Progenitor cell of endocrine pancreas (in vitro differentiated cells): ENCODE measurements at places on chromosomes 2 and 18.

DNA sequence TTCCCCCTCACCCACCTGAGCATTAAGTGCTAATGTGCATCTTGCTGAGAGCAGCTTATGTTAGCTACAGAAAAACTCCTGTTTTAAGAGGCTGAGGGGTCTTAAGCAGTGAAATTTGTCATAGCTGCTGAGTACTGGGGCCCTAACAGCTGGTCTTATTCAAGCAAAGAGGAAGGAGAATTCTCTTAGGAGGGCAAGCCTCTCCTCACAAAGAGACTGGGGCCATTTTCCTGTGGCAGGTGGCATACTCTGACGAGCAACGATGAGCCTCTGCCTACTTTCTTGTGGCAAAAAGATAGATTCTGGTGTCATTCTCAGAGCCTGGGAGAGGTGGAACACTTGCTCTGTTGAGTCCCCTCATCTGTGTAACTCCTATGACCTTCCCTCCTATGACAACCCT, 53.2 kb downstream of the SPRED2 start:
- no peak for DNase-seq
- peaks cover 1% of the 10 kb centered on the region for H3K36me3 ChIP-seq
- no peaks in the 10 kb centered on the region for H3K27me3 ChIP-seq
- H3K4me3 ChIP-seq: no peak overlapping the region
- H3K27ac ChIP-seq: no peak overlapping the region

DNA sequence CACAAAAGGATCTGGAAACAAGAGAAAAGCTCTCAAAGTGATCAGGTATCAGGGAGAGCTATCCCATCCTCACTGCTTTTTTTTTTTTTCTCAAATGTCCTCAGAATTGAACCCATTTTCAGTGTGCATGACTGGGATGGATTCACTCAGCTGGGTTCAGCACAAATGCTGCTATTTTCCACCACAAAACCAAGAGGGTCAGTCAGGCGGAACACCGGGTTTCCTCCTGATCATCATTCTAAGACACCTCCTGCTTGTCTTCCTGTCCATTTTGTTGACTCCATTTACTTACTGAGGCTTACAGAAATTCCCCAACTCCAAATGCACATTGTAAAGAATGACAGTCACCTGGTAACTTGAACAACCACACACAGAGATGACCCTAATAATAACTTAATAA, 39.9 kb downstream of the CYRIA start:
- H3K27ac ChIP-seq: no peak overlapping the region
- H3K4me1 ChIP-seq: no peaks in the 10 kb centered on the region
- H3K4me3 ChIP-seq: no peak overlapping the region
- H3K36me3 ChIP-seq: no peaks in the 10 kb centered on the region

GRCh38 chr2:9328931-9329330, 94.4 kb downstream of the ITGB1BP1 start:
- H3K4me1 ChIP-seq: peaks cover 54% of the 10 kb centered on the region
- H3K27ac ChIP-seq: peak overlapping the region; percentile 54
- H3K4me3 ChIP-seq: no peak overlapping the region
- H3K36me3 ChIP-seq: peaks cover 25% of the 10 kb centered on the region

- peaks cover 2% of the 10 kb centered on the region for H3K4me1 ChIP-seq
- no peak overlapping the region for H3K27ac ChIP-seq
- no peak for DNase-seq
Measured at GRCh38 chr2:47558116-47558767, 155.3 kb downstream of the MSH2 start.

GRCh38 chr2:114550895-114551793, 108.7 kb downstream of the DPP10 start:
- peak; percentile 15 for DNase-seq
- no peaks in the 10 kb centered on the region for H3K36me3 ChIP-seq
- H3K4me1 ChIP-seq: peaks cover 22% of the 10 kb centered on the region
- H3K27me3 ChIP-seq: peaks cover 3% of the 10 kb centered on the region
- H3K27ac ChIP-seq: no peak overlapping the region

GRCh38 chr2:173770947-173771678, 194.1 kb downstream of the SP3 start:
- no peak for DNase-seq
- peaks cover 4% of the 10 kb centered on the region for H3K27me3 ChIP-seq
- no peak overlapping the region for H3K27ac ChIP-seq

DNA sequence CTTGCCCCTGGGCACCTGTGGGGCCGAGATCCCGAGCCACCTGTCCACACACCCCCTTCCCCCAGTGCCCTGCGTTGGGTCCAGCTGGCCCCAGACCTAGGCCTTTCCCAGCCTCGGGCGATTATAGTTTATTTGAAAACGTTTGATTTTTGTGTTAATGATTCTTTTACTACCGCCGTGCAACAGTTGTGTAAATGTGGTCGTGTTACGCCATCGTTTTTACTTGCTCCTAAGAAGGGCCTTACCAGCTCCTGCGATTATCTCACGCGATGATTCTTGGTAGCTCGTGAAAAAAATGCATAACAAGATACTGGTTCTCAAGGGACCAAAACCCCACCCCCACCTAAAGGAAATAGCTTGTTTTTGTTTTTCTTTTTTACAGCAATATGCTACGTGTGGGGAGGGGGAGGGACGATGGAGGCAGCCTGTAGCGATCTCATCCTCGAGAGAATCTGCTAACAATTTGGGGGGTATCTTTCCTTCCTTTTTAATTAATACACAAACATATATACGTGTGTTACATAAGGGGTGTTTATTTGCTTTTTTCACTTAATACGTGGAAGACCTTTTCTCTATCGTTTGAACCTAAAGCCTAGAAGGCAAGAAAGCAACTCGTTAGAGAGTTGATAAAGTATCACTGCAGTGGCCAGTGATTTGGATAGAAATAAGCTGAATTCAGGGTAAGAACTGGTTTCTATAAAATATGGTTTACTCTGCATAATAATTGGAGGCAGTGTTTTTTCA, 1.0 kb downstream of the ZDBF2 start:
- H3K27me3 ChIP-seq: peaks cover 5% of the 10 kb centered on the region
- peaks cover 26% of the 10 kb centered on the region for H3K4me1 ChIP-seq
- H3K36me3 ChIP-seq: no peaks in the 10 kb centered on the region

- peaks cover 10% of the 10 kb centered on the region for H3K27me3 ChIP-seq
- peaks cover 2% of the 10 kb centered on the region for H3K36me3 ChIP-seq
- H3K4me1 ChIP-seq: no peaks in the 10 kb centered on the region
- no peak overlapping the region for H3K27ac ChIP-seq
- no peak overlapping the region for H3K4me3 ChIP-seq
Measured at GRCh38 chr2:217065012-217065290, 205.1 kb upstream of the TNP1 start.

- H3K27me3 ChIP-seq: no peaks in the 10 kb centered on the region
- no peaks in the 10 kb centered on the region for H3K4me1 ChIP-seq
- H3K36me3 ChIP-seq: peaks cover 23% of the 10 kb centered on the region
- no peak for DNase-seq
- no peak overlapping the region for H3K27ac ChIP-seq
Measured at GRCh38 chr2:221428896-221429295, 143.2 kb downstream of the EPHA4 start.

DNA sequence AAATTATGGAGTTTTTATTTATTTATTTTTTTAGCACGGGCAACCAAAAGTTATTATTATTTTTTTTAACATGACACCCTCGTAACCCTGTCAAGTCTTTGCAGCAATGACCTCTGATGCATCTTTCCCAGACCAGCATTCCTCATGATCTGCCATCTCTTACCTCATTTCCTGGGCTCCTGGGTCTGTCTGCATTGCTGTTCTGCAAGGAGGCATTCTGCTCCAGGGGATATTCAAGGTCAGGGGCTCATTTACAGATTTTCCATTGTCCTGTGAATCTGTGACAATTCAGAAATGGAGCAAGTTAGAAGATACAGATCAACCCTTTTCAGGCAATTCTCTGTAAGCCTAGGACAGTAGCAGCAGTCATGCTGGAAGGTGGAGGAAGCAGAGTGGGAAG, 43.0 kb downstream of the NGEF start:
- H3K27ac ChIP-seq: no peak overlapping the region
- H3K4me3 ChIP-seq: no peak overlapping the region
- DNase-seq: no peak
- H3K4me1 ChIP-seq: no peaks in the 10 kb centered on the region
